ENCODE measurements at places on chromosomes 3 and 15.

DNA sequence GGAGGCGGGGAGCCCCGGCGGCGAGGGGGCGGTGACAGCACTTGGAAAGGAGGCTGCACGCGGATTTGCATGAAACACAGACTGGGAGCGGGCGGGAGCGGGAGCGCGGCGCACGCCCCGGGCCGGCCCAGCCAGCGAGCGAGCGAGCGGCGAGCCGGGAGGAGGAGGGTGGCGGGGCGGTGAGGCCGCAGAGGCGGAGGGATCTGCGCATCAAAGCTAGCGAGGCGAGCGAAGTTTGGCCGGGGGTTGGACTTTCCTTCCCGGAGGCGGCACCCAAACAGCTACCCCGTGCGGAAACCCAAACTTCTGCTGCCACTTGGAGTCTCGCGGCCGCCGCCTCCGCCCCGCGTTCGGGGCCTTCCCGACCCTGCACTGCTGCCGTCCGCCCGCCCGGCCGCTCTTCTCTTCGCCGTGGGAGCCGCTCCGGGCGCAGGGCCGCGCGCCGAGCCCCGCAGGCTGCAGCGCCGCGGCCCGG, at the start of gene SMAD3:
SMAD3 (plus strand) TSS at position 72 of the 475 bp plus-strand sequence. CDS start 553 bp downstream, outside the sequence.
- DNase-seq, result peak; percentile 41

GRCh38 chr3:146326875-146327543, 76.1 kb upstream of the PLSCR4 start:
- no peak for DNase-seq

GRCh38 chr3:36803091-36803791, 38.9 kb upstream of the DCLK3 start:
- no peak for DNase-seq

DNA sequence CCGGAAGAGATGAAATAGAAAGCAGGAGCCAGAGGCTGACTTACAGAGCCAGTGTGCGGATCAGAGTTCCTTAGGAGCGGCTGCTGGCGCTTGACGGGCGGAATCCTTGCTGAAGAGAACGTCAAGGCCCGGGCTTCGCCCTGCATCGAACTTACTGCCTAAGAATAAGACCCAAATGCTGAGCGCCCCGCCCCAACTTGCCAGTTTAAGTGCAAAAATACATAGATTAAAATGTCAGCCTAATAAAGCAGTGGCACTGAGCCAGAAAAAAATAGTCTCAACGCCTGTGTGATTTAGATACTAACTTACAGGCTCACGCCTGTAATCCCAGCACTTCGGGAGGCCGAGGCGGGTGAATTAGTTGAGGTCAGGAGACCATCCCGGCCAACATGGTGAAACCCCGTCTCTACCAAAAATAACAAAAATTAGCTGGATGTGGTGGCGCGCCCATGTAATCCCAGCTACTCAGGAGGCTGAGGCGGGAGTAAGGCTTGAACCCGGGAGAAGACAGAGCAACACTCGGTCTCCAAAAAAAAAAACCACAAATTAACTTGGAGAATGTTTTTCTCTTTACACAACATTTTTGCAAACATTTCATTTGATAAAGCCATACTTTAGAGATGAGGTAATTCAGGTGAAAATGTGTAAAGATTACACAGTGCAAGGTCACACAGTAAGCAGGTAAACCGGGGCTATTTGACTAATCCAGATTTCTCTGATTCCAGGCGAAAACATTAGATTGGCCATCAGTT, 1.2 kb upstream of the UBP1 start:
- DNase-seq, result no peak

DNA sequence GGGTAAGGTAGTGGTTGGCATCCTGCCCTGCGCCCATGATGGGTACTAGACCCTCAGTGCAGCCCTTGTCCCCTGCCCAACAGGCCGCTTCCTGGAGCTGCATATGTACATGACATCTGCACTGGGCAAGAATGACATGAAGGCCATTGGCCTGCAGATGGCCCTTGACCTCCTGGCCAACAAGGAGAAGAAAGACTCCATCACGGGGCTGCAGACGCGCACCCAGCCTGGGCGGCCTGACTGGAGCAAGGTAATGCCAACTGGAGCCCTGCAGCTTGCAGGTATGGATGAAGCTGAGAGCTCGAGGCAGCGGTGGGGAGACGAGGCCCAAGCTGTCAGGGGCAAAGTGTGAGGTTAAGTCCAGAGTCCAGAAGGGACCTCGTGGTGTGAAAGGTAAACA, 40.8 kb downstream of the NOX5 start:
- no peak for DNase-seq

DNA sequence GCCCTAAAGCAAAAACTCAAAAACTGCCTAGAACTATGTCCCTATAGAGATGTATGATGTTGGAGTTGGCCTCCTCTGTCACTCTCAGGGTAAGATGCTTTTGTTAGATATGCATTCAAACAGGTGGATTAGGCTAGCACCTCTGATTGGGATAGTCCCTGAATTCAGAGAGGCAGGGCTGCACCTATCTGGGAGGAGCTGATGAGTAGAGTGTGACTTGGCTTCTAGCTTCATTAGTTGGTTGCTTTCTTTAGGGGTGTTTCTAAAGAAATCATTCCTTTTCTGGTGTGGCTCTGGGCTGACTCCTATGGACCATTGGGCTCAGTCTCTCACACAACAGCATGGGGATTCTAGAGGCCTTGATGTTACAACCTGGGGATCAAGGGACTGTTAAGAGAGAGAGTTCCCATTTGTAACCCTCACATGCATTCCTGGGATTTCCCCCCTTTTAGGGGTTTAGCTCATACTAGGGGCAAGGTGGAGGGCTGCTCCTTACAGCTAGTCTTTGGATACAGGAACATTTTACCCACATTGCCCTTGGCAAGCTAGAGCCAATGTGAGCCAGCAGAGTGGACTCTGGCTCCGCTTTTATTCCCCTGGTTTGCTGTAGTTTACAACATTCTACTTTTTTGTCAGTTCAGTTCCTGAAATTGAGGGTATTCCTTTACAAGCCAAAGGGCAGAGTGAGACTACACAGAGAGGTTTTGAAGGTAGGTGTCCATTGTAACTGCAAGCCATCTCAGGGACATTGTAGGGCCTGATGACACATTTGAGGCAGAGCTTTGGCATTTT, 7.5 kb downstream of the ZNF592 start:
- no peak for DNase-seq

- DNase-seq, result no peak
These were observed 12.8 kb downstream of the ATP2B2 start for GRCh38 chr3:10492364-10493201.

DNA sequence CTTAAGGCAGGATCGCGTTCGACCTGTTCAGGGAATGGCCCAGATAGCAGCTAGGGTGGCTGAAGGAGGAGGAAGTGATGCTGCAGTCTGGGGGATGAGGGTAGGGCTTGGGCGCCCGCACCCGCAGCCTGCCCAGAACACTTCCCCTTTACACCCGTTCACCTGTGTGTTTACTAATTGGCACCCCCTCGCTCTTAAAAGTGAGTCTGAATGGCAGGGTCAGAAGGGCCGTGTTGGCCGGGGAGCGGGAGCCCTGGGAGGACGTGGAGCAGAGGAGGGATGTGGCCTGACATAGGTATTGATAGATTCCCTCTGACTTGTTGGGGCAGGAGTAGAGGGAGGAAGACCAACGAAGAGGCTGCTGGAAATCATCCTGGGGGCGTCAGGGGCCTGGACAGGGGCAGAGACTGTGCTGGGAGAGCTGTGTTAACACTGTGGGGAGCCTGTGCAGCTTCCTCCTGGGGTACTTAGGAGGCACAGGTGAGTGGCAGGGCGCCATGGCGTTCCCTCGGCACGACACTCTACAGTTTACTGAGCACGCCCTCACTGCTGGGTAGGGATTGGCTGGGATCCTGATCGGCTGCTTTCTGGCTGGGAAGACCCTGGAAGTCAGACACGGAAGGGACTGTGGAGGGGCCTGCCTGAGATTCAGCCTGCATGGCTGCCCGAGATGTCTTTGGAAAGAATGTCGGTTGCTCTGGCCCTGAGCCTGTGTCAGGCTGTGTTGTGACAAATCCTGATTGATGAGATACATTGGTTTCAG, 51.7 kb downstream of the SLC6A6 start:
- DNase-seq, result no peak

- DNase-seq, result no peak
These were observed 61.6 kb downstream of the IGSF11 start for GRCh38 chr3:118973050-118973449.

DNA sequence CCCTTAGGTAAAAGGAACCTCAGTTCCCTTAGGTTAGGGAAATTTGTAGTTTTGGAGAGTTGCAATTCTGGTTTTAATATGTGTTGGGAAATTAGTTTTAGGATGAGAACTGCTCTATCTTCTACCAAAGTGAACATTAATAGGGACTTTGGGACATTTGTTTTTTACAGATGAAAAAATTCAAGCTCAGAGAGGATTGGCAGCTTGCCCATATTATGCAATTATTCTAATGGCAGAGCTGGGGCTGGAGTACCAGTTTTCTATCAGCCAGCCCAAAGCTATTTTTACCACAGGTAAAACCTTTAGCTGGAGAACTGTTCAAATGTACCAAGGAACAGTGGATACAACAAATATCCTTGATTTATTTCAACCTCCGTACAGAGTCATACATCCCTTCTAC, 127.0 kb downstream of the CPNE4 start:
- no peak for DNase-seq

DNA sequence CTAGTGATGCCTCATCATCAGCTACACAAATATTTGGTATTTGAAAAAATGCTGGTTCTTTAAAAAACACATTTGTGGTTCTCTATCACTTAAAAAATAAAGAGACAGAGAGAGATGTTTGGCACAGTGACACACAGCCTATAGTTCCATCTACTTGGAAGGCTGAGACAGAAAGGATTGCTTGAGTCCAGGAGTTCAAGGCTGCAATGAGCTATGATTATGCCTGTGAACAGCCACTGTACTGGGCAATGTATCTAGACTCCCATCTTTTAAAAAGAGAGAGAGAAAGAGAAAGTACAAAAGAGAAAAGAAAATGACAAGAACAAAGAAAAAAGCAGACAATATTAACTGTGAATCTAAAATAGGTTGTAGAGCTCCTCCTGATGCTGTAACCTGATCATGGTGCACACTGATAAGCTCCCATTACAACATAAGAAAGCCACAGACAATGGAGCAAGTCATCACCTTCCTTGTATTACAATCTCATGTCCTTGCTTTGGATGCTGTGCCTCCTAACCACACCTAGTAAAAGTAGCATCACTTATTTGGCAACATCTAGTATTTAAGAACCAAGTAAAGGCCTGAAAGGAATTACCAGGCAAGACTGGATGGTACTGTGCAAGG, 31.7 kb upstream of the MAP4 start:
- DNase-seq, result no peak

GRCh38 chr3:14632442-14632930, 19.1 kb upstream of the CCDC174 start:
- DNase-seq, result no peak

- no peak for DNase-seq
These were observed 36.3 kb downstream of the UBE2E2 start for GRCh38 chr3:23239211-23240068.
